ENCODE measurements at places on chromosomes 5 and 9.

DNA sequence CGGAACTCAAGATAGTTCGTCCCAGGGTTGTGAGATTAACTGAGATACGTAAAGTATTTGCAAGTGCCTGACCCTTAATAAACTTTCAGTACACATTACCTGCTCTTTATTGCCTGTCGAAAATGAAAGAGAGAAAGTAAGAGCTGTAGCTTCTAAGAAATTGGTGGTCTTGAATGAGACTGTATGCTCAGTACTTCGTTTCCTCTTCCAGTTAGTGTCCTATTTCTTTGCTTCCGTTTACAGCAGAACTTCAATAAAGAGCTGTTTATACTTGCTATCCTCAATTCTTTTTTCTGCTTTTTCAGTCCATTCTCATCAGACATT, 534 bp downstream of the SRFBP1 start:
- DNase-seq, result no peak

GRCh38 chr5:76763136-76763535, 47.2 kb downstream of the F2R start:
- DNase-seq, result no peak

DNA sequence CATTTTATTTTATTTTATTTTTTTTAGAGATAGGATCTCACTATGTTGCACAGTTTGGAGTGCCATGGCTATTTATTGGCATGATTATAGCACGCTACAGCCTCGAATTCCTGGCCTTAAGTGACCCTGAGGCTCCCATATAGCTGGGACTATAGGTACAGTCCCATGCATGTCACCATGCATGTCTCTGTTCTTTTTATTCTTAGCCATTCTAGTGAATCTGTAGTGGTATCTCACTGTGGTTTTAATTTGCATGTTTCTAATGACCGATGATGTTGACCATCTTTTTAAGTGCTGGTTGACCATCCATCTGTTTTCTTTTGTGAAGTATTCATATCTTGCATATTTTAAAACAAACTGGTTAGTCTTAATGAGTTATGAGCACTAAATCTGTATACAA, 76.1 kb downstream of the SLC44A1 start:
- DNase-seq, result no peak

DNA sequence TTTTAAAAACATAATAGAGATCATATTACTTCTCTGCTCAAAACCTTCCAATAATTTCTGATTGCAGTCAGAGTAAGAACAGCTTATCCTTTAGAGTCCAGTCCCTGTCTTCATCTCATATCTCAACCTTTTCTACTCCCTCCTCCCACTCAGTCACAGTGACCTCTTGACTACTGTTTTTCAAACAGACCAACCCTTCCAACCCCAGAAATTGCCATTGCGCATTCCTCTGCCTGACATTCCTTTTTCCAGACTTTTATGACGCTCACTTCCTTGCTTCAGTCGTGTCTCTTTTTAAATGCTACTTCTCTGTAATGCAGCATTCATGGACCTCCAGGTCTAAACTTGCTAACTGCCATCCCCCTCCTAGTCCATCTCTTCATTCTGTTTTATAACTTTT, 800.5 kb downstream of the BRINP1 start:
- DNase-seq, result no peak

GRCh38 chr5:72378639-72379289, 58.6 kb downstream of the PTCD2 start:
- DNase-seq, result no peak

DNA sequence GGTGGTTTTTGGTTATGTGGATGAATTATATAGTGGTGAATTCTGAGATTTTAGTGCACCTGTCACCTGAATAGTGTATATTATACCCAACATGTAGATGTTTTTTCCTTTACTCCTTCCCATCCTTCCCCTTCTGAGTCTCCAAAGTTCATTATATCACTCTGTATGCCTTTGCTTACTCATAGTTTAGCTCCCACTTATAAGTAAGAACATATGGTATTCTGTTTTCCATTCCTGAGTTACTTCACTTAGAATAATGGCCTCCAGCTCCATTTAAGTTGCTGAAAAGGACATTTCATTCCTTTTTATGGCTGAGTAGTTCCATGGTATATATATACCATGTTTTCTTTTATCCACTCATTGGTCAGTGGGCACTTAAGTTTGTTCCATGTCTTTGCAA, 161.6 kb upstream of the CD180 start:
- no peak for DNase-seq

- DNase-seq, result no peak
Measured at GRCh38 chr5:41637424-41637823, 127.0 kb upstream of the PLCXD3 start.

DNA sequence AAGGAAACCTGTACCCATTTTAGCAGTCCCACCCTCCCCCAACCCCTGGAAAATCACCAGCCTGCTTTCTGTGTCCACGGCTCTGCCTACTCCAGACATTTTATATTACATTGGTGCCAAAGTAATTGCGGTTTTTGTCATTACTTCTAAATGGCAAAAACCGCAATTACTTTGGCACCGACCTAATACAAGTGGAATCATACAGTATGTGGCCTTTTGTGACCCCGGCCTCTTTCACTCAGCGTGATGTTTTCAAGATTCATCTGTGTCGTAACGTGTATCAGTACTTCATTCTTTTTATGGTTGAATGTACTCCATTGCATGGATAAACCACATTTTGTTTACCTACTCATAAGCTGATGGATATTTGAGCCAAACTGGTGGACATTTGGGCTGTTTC, 9.7 kb upstream of the ORM1 start:
- no peak for DNase-seq

GRCh38 chr5:165161204-165161603, 1655.8 kb downstream of the MAT2B start:
- DNase-seq, result no peak

GRCh38 chr9:136004712-136005111, 43.5 kb upstream of the UBAC1 start:
- no peak for DNase-seq

DNA sequence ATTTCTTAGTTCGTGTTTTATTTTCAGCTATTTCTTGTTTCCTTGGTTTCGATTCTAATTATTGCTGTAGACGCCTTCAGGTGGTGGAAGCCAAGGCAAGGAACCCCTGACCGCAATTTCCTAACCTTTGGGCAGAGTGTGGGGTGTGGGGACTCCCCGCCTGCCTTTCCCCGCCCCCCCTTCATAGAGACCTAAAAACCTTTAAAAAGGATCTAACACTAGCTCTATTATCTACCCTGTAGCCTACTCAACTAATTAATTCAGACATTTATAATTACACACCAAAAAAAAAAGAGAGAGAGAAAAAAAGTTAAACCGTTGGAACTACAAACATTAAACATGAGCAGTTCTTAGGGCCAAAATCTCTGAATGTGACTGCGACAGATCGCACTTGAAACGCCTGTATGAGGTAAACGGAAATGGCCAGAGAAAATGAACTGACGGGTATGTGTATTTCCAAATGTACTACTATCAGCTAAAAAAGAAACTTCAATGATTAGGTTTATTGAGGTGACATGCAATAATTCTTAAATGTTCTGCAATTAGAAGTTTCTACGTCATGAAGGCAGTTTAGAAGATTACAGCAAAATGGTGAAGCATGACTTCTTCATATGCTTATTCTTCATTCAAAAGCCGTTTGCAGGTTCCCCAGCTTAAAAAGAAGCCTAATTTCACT, 19.0 kb upstream of the FER start:
- no peak for DNase-seq

- no peak for DNase-seq
Measured at GRCh38 chr9:89179540-89179894, 899 bp upstream of the SHC3 start.

- no peak for DNase-seq
Measured at GRCh38 chr5:124460642-124461041, 285.8 kb downstream of the ZNF608 start.

DNA sequence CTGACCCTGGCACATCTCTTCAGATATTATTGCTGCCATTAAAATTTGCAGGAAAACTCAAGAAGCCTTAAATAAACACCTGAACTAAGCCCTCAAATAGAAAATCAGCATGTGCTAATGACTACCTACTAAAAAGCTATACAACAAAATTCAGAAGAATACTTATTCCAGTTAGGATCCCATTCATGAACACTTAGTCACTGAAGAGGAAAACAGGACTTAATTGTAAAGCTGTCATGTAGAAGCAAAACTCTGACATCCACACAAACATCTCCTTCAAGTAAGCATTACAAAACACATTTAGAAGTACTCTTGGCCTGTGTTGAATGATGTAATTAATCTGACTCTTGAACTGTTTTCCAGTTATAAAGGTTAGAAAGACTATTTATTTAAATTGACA, 19.9 kb downstream of the ELL2 start:
- DNase-seq, result no peak

- no peak for DNase-seq
Measured at GRCh38 chr5:131381021-131381420, 117.2 kb downstream of the CDC42SE2 start.

DNA sequence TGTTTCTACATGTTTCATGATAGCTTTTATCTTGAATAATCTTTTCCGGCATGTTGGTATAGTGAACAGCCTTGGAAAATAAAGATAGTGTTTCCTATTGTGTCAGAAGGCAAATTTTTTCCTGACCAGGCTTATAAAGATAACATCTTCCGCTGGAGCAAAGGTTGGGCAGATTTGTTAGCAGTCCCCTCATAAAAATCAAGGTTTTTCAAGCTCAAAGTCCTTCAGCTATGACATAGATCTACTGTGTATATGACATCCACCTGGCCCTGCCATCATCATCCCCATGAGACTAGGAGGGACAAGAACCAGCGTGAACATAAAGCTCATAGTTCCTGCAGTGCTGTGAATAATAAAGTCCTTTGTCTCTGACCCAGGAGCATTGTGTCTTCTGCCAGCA, 30.4 kb upstream of the OTULINL start:
- DNase-seq, result no peak

- DNase-seq, result no peak
Measured at GRCh38 chr5:73814233-73814846, 188.3 kb downstream of the ARHGEF28 start.

GRCh38 chr5:141512911-141513626, 24.2 kb downstream of the PCDHGC5 start:
- DNase-seq, result no peak

GRCh38 chr5:67896311-67896929, 319.1 kb upstream of the PIK3R1 start:
- DNase-seq, result no peak

DNA sequence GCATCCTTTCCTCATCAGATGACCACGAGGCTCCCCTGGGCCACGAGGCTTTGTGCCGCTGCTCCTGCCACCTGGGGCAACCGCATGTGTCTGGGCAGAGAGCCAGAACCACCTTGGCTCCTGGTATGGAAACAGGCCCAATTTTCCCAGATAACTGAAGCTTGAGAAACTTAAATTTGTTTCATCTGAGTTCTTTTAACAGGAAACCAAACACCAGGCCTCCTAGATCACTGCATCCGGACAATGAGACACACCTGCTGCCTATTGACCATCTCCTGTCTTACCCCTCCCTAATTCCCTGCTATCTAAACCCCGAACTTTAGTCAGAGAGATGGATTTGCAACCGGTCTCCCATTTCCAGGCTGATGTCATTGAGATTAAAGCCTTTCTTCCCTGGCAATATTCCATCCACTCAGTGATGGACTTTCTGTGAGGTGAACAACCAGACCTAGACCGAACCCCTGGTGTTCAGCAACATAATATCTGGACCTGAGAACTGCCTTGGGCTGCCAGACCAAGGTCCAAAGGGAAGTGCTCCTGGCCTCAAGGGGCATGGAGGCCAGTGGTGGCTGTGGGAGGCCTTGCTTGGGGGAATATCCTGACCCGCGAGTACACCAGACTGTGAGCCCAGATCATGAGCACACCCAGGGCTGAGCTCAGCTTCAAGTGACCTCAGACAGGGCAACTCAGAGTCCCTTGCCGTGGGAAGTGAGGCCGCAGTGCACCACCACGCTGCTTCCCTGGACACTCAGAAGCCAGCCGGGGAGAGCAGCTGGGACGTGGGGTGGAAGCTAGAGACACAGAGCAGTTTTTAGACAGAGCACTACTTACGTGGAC, 199.7 kb downstream of the HSPA4 start:
- DNase-seq, result no peak

DNA sequence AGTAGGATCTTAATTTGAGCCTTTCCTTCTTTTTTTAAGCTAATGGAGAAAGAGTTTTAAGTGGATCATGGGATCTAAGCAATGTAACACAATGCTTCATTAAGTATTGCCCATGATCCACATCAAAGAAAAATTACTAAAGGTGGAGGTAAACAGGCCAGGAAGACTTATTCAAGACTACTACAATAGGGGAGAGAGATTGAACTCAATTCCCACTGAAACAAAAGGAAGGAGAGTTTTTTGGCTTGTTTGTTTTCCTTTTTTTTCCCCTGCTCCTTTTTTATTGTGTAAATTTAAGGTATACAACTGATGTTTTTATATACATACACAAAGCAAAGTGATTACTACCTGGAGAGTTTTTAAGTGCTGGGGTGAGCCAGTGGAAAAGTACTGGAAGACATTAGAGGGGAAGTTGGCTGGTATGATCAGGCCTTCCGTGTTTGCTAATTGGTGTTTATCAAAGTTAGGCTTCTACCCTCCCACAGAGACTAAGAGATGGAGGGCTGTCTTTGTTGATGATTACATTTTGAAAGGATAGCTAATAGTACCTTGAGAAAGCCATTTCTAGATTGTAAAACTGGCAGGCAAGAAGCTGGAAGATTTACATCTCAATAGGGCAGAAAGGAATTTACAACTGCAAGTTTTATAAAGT, 262.7 kb downstream of the CHSY3 start:
- DNase-seq, result no peak

DNA sequence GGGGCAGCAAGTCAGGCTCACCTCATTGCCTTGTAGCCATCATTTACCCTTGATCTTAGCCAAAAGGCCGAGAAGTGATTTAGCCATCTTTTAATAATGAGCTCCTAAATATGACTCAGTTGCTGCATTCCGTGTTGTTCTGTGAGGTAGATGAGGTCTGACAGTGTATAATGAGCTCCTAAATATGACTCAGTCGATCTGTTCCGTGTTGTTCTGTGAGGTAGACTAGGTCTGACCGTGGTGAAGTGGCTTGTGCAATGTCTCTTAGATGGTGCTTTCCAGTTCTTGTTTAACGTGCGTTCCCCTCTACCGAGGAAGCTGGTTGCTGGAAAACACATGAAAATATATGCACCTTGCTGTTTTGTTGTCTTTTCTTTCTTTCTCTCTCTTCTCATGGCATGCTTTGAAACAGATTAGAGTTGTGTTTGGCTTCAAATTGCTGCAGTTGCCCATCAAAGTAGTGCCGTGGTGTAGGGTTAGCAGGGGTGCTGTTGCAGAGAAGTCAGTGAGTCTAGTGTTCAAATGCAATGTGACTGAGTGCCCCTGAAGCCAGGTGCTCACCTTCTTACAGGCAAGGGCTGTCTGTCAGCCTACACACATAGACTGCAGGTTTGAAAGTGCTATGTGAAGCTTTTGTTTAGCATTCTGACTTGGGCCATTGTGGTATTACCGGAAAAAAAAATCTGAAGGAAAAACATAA, 118.6 kb downstream of the KDM4C start:
- no peak for DNase-seq

DNA sequence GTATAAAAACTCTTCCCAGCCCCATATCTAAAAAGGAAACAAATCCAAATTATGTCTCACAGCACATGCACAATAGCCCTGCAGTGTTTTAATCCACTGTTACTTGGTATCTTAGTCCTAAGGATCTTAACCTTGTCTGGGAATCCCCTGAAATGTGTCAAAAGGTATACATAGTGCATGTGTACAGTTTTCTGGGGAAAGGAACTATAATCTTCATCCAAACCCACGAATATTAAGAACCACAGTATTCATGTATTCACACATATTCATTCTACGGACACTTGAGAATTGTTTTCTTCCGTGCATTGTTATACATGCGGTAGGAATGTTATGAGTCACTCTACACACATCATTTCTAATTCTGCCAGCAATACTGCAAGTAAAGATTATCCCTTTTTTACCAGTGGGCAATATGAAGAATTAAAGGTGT, 47.8 kb upstream of the SNX2 start:
- no peak for DNase-seq

GRCh38 chr5:132639706-132640130, 18.3 kb upstream of the IL13 start:
- no peak for DNase-seq
